NCI-H510A treated with DMSO at 0.1 percent for 48 hours (cell line): ENCODE measurements at places on chromosomes 7 and 10.

- peak; percentile 61 for DNase-seq
Measured at GRCh38 chr7:19665399-19666008, 43.3 kb downstream of the POLR1F start.

DNA sequence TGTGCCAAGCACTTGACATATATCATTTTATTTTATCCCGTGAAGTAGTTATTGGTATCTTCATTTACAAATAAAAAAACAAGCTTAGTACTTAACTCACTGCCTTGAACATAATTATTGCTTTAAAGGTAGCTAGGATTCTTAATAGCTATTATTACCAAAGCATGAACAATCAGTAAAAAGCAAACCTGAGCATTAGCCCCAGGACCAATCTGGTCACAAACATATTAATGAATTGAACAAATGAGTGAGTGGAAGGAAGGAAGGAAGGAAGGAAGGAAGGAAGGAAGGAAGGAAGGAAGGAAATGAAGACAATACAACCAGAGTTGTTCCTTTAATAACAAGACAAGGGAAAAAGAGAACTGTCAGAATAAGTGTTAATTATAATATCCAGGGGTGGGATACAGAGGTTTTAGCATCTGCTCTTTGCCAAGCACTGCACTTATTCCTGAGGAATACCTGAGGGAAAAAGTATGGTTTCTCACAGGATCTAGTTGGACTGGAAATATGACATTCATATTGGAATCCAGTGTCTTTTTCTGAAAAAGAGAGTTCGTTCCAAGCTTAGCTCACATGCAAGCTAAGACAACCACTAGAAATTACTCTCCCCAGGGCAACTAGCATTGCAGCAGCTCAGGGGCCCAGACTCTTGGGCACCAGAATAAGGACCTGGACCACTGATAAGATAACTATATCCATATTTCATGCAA is 172.9 kb upstream of the MGMT start:
- DNase-seq, result no peak

DNA sequence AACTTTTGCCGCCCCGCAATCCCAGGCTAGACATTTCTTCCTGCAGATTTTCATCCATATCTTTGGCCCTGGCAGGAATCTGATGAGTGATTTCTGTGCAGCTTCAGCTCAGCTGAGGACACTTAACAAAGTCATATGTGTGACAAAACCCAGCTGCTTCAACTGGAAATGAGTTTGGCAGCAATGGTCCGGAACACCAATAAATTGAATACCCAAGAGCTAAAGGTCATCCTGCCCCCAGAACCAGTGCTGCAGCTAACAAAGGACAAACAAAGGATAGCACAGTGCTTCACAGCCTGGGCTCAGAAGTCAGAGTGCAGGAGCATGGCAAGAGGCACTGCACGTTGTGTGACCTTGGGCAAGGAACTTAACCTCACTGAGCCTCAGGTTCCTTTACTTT is 40.0 kb upstream of the TRIL start:
- DNase-seq, result no peak

DNA sequence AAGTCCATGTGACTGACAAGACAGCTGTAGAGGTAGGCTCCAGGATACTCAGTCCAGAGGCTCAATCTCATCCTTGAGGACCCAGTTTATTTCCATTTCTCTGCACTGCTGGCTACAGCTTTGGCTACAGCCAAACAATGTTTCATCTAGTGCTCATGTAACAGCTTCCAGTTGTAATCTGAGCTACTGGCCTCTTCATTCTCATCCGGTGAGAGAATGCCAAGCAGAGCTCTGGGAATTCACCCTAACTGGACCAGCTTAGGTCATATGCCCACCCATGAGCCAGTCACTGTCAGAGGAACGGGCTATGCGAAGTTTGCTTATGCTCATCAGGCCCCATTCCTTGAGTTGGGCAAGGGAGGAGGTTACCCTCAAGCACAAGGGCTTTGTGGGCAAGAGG is 192.9 kb downstream of the EVX1 start:
- DNase-seq, result peak; percentile 12

- DNase-seq, result no peak
Measured at GRCh38 chr7:105688617-105689016, 107.3 kb upstream of the EFCAB10 start.

DNA sequence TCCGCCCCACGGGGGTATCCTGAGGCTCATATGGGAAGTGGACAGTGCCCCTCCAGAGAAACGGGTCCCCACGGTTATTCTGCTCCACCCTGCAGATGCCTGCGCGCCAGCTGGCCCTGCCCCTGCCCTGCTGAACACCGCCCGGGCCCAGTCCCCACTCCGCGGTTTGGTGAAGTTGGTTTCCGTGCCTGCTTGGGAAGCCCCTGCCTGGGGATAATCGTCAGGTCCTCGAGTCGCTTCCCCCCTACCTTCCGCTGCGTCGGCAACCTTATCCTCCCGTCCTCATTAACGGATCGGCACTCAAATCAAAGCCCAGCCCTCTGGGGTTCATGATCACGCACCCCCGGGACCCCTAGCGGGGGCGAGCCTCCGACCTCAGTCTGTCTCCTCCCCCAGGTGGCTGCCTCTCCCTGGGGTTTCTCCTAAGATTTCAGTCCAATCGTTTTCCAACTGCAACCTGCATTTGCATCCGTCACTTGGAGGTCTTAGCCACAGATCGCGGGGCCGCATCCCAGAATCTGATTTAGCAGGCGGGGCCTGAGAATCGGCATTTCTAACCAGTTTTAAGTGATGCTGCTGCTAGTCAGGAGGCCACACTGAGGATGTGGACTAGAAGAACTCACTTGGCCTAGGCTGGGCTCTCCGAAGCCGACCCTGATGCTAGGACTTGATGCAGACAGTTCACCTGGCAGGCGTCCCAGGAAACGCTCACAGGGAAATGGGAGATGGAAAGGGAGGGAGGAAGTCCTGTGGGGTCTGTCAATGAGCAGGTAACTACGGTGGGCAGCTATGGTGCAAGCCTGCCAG is 27.6 kb downstream of the WDR86 start:
- DNase-seq, result no peak

GRCh38 chr7:23369695-23370404 is 70.7 kb downstream of the MALSU1 start:
- DNase-seq, result no peak

GRCh38 chr10:20535897-20536881 is 360.9 kb downstream of the NEBL start:
- DNase-seq, result no peak

GRCh38 chr10:62379394-62379793 is 5.2 kb downstream of the ZNF365 start:
- DNase-seq, result no peak

DNA sequence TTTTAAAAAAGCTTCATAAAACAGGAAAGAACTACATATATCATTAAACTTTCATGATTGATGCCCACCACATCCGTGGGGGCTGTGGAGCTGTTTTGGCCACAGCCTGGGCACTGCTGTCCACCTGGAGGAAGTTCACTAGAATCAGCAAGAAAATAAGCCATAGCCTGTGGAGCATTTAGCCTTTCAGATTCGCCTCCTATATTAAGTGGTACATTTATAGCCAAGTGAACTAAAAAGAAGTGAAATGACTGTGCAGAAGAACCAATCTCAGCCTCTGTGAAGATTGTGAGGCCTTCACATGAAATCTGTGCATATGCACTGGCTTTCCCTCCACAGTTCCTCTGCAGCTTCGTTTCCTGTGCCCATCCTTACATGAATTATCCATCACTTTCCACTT is 23.5 kb downstream of the WNT16 start:
- DNase-seq, result no peak
